Stimulated activated CD8-positive, alpha-beta memory T cell treated with anti-CD3 and anti-CD28 coated beads, Interleukin-4, amount 100 ng/mL, for 1 hour (primary cell): ENCODE measurements at places on chromosomes 6 and 20.

DNA sequence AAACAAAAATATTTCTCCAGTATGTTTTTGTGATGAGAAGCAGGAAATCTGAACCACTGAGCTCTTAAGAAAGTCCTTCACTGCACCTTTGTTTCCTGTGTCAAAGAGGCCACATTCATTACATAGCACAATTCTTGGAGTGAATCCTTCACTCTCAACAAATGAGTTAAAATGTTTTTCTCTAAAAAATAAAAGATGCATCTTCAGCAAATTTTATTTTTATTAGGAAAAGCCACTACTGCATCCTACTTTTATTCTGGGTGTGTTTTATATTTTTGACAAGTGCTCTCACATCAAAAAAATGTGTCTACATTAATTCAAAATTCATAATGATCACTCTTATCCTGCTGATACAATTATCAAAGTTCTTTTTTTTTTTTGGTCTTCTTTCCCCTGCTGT is 76.3 kb downstream of the PLCB4 start:
- no peak for DNase-seq

GRCh38 chr6:169828176-169828575 is 76.8 kb downstream of the ERMARD start:
- no peak for DNase-seq

DNA sequence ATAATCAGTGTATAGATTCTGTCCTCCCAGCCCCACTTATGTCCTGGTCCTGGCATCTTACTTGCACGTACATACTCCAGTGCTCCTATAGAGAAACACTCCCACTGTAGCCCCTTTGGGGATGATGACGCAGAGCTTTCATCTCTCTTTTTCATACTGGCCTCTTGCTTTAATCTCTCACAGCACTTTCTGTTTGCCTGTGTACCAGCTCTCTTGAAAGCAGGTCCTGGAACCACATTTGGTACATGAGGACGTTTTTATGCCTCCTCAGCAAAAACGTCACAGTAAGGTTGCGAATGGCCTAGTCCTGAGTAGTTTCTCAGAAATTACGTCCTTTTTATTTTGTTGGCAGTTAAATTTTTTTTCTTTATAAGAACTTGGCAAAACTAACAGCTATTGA is 10.8 kb downstream of the L3MBTL3 start:
- no peak for DNase-seq

GRCh38 chr6:9978480-9978879 is 436.4 kb downstream of the TFAP2A start:
- no peak for DNase-seq

- no peak for DNase-seq
Measured at GRCh38 chr6:91087908-91088307, 501.0 kb upstream of the MAP3K7 start.

DNA sequence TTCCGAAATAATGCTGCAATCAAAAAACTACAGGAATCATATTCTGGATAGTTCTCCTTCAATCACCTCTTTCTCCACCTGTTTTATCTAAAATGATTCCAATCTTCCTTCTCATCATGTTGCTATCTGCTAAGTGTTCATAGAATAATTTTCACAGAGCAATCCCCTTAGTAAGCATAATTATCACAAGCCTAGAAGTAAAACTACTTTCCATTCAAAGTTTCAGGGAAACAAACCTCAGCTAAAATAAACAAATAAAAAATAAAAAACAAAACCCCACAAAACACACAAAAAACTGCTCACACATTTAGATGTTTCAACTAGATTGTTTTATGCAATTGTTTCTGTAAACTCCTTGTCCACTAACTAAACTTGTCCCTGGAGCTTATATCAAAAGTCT is 291.2 kb downstream of the PHACTR1 start:
- DNase-seq = no peak

DNA sequence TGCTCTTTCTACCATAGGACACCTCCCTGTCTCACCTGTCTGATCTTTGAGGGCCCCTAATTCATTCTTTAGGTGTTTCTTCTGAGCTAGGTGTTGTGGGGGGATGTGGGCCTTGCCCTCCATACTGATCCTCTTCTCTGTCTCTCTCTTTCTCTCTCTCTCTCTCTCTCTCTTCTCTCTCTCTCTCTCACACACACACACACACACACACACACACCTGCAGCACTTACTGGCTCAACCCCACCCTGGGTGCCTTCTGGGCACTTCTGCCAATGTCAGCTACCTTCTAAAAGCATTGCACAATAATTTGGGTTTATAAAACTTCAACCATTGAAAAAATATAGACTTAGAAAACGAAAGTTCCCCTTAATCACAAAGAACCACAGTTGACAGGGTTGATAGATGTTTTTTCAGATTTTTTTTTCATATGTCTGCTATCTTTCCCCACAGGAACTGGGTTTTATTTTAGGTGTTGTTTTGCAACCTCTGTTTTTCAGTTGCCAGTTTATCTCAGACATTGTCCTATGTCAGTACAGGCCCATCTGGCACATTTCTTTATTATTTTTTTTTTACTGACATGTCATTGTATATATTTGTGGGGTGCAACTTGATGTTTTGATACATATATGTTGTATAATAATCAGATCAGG is 28.1 kb downstream of the PKIG start:
- DNase-seq = no peak
